ENCODE measurements at places on chromosomes 5 and 9.

- DNase-seq: no peak
Measured at GRCh38 chr9:109506097-109506712, 8.1 kb upstream of the PTPN3 start.

GRCh38 chr9:104906441-104907277 lies 21.3 kb downstream of the ABCA1 start:
- peak; percentile 88 for DNase-seq

GRCh38 chr9:86672301-86672700 lies 275.0 kb downstream of the GAS1 start:
- no peak for DNase-seq

- no peak for DNase-seq
Measured at GRCh38 chr5:157556615-157557418, 18.8 kb downstream of the ADAM19 start.

- DNase-seq: peak; percentile 7
Measured at GRCh38 chr9:79952401-79952800, 380.6 kb downstream of the TLE4 start.

- DNase-seq: no peak
Measured at GRCh38 chr5:157857816-157858526, 974 bp downstream of the CLINT1 start.

DNA sequence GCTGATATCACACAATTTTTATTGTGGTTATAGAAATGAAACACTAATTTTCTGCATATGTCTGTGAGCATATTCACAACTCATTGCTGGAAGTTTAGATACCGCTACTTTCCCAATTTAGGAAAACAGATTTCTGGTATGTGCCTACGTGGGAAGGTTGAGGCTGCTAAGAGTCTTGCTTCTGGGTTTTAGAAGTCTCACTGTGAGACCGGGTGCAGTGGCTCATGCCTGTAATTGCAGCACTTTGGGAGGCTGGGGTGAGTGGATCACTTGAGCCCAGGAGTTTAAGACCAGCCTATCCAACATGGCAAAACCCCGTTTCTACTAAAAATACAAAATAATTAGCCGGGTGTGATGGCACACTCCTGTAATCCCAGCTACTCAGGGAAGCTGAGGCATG lies 39.6 kb downstream of the UBAP1 start:
- DNase-seq: no peak

DNA sequence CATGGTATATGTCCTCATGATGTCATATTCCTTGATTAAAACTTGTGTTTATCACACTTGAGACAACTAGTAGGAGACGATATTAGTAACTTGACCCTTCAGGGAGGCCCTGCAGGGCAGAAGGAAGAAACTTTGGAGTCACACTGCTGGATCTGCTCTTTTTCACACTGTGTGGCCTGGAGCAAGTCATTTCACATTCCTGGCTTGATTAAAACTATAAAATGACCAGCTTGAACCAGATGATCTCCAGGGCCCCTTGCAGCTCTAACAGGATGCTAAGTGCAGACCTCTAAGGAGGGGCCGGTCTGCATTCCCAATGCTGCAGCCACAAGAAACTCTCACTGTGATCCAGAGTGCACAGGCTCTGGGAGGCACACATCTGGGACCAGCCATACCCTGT lies 146.4 kb upstream of the ZNF366 start:
- peak; percentile 15 for DNase-seq

DNA sequence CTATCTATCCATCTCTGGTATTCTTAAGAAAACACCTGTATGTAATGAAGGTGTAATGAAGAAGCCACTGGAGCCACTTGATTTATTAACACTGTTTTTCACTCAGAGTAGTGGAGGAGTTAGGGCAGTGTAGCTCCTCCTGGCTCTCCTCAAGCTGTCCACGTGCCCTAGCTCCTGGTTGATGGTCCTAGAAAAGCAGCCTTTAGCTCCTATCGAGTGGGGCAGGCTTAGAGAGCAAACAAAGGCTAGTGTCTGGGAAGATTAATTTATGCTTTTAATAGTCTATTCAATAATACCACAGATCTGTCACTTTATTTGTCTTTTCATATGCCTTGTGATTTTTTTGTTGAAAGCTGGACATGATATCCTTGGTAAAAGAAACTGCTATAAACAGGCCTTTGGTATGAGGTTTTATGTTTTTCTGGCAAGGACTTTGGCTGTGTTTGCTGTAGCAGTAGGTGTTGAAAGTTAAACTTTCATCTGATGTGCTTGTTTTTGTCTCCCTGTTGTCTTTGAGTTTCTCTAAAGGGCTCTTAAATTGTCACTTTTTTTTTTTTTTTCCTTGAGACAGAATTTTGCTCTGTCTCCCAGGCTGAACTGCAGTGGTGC lies 141.1 kb downstream of the GCNT1 start:
- DNase-seq: no peak

DNA sequence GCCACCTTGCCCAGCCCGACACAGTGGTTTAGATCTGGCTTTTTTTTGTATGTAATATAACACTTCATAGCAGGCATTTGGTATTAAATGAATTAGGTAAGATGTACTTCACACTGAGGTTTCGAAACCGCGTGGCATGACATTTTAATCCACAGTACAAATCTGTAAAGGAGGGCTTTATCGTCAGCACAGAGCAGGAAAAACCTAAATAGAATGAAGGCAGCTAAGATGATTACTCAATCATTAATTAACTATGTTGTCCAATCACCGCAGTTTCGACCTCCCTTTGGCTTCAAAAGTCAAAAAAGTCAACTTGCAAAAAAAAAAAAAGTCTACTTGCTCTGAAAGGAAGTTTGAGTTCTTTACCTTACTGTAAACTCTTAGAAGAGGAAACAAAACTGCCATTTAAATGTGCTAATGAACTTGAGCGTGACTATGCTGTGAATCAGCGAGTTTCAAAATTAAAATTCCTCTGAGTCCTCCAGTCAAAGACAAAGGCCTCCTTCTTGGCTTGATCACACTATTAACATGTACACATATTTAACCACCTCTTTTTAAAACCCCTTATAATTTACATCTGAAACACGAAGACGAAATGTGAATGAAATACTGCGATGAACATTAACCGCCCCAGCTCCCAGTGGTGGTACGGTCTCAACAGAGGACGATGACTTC lies 698 bp upstream of the SEC24A start:
- DNase-seq: peak; percentile 52

DNA sequence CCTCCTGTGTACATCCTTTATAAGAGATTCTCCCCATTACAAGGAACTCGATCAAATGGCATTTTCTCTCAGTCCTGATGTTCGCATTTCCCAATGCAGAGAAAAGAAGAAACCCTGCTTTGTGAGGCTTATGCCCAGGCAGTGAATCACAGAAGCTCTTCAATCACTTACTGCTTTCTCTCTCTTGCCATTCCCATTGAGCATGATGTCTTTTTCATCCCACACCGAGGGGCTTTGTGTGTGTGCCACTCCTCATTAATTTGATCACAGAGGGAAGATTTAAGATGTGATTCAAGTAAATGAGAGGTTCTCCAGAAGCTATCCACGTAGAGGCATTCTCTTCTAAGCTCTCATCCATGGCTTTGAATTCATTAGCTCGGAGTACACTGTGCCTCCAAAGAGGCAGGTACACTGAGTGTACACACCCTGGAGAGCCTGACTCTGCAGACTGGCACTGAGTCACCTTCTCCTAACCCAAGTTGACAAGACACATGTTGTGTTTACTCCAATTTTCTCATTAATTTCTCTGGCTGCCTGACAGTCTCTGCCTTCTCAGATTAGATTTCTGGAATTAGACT lies 45.4 kb downstream of the MFAP3 start:
- DNase-seq: no peak

- no peak for DNase-seq
Measured at GRCh38 chr9:4640027-4640426, 22.1 kb upstream of the PLPP6 start.

DNA sequence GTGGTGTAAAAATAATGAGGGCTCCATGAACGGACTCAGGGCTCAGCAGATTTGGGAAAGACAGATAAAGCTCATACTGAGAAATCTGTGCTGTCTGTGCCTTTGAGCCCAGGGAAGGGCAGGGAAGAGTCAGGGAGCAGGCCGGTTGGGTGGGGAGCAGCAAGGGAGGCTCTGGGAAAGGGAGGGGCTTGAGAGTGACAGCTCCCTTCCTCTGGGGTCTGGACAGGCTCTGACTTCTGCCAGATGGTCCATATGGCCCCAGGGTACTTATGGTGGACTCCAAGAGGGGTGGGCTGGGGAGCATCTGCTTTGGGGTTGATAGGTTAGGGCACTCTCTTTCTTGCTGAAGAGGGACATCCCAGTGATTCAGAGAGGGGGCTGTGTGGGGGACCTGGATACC lies 2.1 kb downstream of the NPR2 start:
- no peak for DNase-seq

DNA sequence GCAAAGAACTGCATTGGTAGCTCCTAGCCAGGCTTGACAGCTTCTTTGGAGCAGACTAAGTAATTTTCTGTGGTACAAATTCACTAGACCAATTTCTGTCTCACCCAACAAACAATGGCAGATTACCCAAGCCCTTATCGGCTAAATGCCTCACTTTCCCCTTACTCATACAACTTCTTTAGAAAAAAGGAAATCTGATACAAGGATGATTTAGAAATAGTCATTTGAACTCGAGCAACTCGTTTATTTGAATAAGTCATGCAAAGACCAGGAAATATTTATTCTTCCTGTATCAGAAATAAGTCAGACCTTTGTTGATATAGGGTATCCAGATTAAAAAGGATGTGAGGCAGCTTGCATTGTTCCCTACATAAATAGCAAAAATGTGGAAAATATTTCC lies 170.4 kb upstream of the CDH6 start:
- no peak for DNase-seq

DNA sequence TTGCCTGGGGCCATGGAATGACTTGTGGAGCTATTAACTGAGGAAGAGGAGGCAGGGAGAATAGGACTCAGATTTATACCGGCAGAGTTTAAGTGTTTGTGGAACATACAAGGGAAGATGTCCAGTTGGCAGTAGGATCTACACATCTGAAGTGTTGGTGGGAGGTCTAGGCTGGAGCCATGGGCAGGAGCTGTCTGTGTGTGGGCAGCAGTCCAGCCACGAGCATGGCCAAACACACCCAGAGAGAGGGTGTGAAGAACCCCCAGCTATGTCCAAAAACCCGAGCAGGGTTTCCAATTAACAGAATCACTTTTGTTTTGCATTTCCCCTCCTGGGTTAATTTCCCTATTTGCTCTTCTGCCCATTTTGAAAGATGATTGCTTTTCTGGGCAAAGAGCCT lies 393.7 kb downstream of the CDK5RAP2 start:
- no peak for DNase-seq

DNA sequence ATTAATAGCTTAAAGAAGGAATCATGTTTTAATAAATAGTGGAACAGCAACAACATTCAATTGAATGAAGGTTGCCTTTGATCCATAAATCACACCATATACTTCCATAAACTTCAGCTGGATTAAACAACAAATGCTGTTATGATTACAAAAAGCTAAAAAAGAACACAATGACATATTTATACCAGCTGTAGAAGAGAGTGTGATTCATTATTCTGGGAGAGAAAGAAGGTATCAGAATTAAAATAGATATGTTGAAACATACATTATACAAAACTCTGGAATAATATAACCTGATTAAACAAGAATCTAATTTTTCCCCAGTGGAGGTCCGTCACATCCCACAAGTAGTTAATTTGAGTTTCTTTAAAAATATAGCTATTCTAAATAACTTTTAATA lies 7.5 kb upstream of the RECK start:
- no peak for DNase-seq

GRCh38 chr5:156475182-156476157 lies 148.5 kb downstream of the SGCD start:
- DNase-seq: peak; percentile 93

DNA sequence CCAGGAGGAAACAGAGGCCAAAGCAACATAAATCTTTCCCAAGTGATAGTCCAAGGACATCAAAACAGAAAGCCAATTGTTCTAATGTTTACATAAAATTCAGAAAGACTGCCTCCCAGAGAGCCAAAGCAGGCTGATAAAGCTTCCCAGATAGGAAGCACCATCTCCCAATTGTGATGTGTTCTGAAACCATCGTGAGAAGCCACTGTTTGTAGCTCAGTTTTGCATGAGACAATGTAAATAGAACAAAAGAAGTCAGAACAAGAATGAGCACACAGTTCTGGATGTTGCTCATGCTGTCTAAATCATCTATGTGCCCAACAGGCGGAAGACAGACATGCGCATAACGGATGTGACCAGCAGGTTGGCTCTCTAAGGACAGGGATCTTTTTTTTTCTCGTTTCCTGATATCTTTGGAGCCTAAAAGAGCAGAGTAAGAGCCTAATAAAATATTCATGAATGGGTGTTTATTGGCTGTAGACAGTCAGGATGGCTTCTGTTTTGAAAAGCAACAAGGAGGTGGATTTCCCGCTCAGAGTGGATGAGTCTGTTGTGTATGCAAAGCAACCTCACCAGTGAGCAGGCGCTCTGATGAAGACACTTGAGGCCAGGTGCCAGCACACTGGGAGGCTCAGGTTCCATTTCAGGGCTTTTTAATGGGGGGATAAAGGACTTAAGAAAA lies 113.6 kb downstream of the GNA14 start:
- DNase-seq: no peak

- no peak for DNase-seq
Measured at GRCh38 chr5:161548487-161549094, 2.1 kb upstream of the GABRB2 start.

DNA sequence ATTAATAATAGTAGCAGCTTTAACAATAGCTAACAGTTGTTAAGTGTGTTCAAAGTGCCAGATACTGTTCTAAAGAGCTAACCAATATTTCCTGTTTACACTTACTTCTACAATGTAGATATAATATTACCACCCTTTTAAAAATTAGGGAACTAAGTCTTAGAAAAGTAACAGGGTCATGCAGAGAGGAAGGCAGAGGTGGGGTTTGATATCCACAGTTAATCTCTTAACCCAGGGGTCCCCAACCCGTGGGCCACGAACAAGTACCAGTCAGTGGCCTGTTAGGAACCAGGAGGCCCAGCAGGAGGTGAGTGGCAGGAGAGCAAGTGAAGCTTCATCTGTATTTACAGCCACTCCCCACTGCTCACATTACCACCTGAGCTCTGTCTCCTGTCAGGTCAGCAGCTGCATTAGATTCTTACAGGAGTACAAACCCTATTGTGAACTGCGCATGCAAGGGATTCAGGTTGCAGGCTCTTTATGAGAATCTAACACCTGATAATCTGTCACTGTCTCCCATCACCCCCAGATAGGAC lies 89.1 kb downstream of the ACTL7B start:
- no peak for DNase-seq

GRCh38 chr5:132853790-132854189 lies 12.5 kb downstream of the GDF9 start:
- DNase-seq: no peak

- DNase-seq: peak; percentile 59
Measured at GRCh38 chr9:94672811-94673487, 33.6 kb upstream of the FBP1 start.

DNA sequence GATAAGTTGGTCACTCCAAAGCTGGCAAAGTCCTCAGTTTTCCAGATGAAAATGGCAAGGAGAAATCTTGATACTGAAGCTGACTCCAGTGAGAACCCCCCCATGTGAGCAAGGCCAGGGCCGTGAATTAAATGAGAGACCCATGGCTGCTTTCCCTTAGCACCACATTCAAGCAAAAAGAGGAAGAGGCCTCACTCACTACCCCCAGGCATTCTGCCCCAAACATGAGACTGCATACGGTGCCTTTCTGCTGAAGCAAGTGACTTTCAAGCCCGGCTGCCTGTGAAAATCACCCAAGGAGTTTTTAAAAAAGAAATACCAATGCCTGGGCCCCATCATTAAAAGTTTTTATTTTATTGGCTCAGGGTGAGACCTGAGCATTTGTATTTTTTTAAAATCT lies 66.9 kb downstream of the TMEM252 start:
- no peak for DNase-seq

GRCh38 chr5:170542691-170543293 lies 39.0 kb downstream of the KCNIP1 start:
- DNase-seq: no peak

Measured in foreskin fibroblast (primary cell).